ENCODE measurements at places on chromosomes 7 and 10. TPM values are rescaled to one million over a fixed set of nuclear protein-coding genes. Genes with fewer than 3 reads are reported as not detected.

The AKAP9 gene
- total RNA-seq, result 36.1 TPM

GRCh38 chr10:6956562-6956961, 376.5 kb upstream of the PRKCQ start:
- DNase-seq, result no peak

The DNAJB12 gene
- total RNA-seq, result 16.8 TPM

The CDC14C gene
- not detected for total RNA-seq

The OR9A2 gene
- total RNA-seq, result not detected

The MCM10 gene
- 2.4 TPM for total RNA-seq

GRCh38 chr7:37211097-37211880, 237.4 kb downstream of the ELMO1 start:
- DNase-seq, result no peak

- peak; percentile 39 for DNase-seq
Measured at GRCh38 chr7:142598297-142598696, 151.0 kb upstream of the PRSS1 start.

The SPAG6 gene
- not detected for total RNA-seq

GRCh38 chr7:27661811-27662489, 733 bp downstream of the HIBADH start:
- peak; percentile 28 for DNase-seq

The SFRP4 gene
- total RNA-seq, result not detected

DNA sequence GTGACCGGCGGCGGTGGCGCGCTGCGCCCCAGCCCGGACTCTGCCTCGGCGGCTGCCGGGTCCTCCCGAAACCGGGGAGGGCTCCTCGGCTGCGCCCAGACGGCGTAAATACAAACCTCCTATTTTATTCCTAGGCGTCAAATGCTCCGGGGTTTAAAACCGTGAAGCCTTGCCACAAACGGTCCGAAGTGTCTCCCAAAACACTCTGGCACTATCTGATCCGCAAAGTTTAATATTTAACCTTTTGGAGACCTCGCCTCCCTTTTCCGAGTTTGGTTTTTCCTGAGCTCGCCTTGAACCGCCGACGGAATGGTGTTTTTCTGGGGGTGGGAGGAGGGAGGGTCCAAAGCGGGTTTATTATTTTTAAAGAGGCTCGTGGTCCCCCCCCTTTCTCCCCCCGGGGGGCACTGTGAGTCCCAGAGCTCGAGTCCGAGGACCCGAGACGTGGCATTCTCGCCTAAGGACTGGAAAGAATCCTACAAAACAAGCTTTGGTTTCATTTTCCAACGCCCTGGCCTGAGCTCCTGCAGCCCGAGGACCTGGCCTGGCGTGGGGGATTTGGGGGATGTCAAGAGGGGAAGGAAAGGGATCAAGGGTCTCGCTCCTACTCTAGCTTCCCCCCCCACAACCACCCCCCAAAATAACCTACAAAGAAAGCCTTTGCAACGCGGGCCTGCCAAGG, 1.8 kb downstream of the TNRC18 start:
- peak; percentile 77 for DNase-seq

DNA sequence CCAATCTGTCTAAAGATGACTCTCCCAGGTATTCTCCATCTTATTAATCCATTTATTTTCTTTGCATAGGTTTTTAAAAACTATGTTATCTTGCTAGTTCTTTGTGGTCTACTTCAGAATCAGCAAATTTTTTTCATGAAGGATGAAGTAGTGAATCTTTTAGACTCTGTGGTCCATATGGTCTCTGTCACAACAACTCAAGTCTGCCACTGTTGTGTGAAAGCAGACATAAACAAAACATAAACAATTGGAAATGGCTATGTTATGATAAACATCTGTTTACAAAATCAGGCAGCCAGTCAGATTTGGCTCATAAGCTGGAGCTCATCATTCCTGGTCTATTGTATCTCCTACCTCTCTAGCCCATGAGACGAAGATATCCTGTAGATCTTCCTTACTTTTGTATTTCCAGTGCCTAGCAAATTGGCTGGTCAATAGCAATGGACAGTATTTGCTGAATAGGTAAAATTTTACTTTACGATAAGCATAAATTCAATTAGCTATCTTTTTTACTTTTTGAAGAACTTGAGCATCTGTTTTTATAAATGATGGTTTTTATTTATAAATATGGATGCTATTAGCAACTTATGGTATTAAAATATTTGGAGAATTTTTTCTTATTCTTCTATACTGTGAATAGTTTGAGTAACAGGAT, 104.6 kb upstream of the SGCE start:
- DNase-seq, result no peak

The ASB15 gene
- total RNA-seq, result not detected

DNA sequence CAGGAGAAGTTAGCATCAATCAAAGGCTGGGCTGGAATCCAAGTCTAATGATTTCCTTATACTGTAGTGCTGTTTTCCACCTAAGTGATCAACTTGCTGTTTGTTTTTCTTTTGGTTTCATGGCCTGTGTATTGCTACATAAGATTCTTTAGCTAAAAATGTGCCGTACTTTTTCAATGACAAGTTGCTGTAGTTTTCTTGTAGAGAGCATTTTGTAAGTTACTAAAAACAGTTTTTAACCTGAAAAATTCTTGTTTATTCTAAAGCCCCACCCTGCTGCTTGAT, 1.3 kb downstream of the HELLS start:
- peak; percentile 19 for DNase-seq

- DNase-seq, result no peak
Measured at GRCh38 chr7:36653663-36654355, 70.5 kb downstream of the AOAH start.

DNA sequence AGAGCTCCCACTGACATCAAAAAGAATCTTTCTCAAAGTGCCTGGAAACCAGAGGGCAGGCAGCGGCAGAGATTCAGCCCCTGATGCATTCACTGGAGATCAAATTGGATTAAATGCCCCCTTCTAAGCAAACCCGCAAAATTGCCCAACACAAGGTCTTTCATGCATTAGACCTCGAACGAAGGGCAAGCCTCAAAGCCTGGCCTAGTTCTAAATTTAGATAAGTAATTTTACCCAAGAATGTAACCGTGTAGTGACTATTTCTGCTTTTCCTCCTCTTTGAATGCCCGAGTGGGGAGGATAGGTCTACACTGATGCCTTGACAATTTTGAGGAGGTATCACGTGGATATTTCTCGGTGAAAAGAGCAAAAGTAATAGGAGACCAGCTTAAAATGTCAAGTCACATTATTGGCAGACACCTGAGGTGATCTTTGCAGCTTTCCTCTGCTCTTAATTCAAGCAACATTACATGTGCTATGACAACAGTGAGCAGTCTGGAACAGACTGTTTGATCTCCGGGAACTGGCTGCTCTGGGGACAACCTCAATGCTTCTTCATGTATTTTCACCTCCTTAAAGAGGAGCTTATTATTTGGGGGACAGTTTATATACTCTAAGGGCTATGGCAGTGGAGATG, 1263.5 kb upstream of the AUTS2 start:
- DNase-seq, result no peak

- no peak for DNase-seq
Measured at GRCh38 chr7:17134786-17135185, 163.7 kb upstream of the AHR start.

DNA sequence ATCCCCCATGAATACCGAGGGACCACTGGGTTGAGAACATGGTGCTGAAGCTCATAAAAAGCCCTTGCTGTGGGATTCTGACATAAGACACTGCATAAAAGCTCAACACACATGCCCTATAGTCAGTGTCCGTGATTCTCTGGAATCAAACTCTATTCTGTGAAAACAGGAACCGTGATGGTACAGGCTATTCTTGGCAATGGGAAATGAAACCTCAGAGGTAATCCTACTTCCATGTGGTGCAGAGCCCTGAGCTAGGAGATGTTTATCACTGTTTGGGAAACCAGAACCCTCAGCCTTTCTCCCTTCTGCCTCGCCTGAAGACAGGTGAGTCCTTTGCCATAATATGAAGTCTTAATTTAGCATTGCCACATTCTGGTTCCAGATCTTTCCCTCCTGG, 80.8 kb upstream of the PRSS1 start:
- DNase-seq, result no peak

DNA sequence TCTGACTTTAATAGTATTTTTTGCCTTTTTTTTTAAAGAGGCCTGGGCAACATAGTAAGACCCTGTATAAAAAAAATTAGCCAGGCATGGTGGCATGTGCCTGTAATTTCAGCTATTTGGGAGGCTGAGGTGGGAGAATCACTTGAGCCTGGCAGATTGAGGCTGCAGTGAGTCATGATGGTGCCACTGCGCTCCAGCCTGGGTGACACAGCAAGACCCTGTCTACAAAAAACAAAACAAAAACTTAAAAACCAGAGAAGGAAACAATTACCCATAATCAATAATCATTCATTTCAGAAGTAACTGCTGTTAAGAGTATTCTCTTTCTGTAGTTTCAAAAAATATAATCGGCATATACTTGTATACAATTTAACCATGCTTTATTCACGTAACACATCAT, 28.0 kb downstream of the VPS26A start:
- DNase-seq, result no peak

DNA sequence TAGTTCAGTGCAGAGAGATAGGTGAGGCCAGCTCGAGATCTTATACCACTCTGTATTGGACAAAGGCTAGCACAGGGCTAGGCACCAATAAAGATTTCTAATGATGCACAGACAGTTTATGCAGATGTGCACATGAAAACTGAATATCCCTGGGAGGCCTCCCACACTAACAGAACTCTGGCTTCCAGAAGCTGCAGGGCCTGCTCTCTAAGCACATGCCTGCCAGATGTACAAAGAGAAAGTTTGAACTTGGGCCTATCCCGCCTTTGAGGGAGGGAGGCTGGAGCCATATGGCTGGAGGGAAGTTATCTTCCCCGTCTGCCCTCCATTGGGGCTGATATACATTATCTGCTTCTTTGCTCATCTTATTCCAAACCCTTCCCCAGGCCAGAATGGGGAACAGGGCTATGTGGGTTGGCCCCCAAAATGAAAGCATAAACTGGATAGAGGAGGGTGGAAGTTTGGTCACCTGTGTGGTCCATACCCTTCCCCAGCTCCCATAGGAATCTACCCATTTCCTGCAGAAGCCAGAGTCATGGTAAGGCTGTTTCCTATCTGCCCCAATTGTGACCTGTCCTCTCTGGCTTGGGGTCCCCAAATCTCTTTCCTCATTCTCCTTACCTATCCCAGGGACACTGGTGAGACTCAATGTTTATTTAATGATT, 3.8 kb downstream of the KAZALD1 start:
- no peak for DNase-seq

The SEMA3E gene
- 0.20 TPM for total RNA-seq

DNA sequence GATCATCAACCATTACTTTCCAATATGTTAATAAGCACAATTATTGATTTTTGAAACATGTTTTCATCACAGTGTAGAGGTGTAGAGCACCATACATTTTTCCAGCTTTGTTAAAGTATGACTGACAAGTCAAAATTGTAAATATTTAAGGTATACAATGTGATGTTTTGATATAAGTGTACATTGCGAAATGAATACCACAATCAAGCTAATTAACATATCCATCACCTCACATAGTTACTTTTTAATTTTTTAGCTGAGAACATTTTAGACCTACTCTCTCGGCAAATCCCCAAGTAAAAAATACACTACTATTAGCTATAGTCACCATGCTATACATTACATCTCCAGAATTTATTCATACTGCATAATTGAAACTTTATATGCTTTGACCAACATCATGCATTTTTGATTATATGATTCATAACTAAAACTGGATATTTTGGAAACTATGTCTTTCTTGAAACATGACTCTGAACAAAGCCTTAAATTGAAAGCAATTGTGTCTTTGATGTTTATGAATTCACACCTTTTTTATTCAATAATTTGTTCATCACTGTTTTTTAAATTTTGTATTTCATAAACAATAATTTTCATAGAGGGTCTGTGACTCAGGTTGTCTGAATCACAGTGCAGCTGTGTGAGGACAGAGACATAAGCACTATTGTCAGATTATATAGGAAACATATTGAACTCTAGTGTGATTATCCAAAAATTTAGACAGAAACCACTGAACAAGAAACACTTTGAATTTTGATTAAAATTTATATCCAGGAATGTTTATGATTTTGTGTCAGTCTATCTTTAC, 486.1 kb downstream of the SEMA3D start:
- DNase-seq, result peak; percentile 60

The TEX47 gene
- not detected for total RNA-seq

The MBL2 gene
- total RNA-seq, result not detected

- no peak for DNase-seq
Measured at GRCh38 chr7:121966935-121967332, 94.0 kb downstream of the PTPRZ1 start.

The SPOCK2 gene
- 3.0 TPM for total RNA-seq

DNA sequence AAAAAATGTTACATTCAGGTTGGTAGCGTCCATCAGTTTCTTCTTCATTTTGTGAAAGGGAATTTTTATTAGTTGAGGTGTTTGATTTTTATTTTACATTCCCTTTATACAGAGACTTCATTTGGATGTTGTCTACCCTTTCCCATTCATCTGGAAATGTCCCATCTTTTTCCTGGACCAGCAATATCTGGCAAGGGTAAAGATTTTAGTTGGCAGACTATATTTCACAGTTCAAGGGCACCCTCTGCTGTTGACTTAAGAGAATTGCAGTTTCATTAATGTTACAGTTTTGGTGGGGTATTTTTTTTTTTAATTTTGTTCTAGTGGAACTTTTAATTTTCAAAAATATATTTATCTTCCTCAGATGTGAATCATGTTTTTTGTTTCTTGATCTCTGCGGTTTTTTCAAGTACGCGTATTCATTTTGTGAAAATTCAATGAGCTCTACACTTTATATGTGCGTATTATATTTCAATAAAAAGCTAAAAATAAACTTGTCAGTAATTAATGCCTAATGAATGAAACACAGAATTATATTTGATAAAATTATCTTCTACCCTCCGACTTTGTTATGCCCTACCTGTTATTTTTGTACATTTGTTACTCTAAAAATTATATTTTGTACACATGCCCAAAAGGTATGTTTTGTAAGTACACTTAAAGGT, 97.9 kb upstream of the KLF14 start:
- DNase-seq, result peak; percentile 82

GRCh38 chr10:49194212-49194920, 6.2 kb upstream of the TMEM273 start:
- DNase-seq, result peak; percentile 56

The SMNDC1 gene
- 4.4 TPM for total RNA-seq

DNA sequence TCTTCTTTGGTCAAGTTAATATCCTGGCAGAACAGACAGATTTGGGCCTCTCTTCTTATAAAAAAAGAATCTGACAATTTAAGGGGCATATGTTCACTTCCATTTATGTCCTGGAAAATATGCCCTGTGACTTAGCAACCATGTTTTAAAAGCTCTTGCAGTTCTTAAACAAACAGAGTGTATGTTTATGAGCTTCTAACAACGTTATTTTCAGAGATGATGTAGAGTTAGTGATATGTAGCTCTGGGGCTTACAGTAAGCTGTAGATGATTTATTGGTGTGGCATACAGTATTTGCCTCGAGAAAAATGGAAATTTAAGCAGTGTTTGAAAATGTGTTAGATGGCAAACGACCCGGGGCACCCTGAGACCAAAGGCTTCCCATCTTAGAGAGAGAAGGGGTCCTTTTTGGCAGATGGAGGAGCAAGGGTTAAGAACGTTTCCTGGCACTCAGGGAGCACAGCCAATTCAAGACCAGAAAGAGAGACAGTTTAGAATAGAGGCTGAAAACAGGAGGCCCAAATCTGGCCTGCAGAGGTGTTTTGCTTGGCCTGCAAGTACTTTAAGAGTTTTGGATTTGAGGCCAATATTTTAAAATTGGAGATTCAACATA, 397.5 kb downstream of the KCNMA1 start:
- DNase-seq, result no peak

All from lung microvascular endothelial cell (primary cell).